ENCODE measurements at places on chromosomes 3 and 15.

DNA sequence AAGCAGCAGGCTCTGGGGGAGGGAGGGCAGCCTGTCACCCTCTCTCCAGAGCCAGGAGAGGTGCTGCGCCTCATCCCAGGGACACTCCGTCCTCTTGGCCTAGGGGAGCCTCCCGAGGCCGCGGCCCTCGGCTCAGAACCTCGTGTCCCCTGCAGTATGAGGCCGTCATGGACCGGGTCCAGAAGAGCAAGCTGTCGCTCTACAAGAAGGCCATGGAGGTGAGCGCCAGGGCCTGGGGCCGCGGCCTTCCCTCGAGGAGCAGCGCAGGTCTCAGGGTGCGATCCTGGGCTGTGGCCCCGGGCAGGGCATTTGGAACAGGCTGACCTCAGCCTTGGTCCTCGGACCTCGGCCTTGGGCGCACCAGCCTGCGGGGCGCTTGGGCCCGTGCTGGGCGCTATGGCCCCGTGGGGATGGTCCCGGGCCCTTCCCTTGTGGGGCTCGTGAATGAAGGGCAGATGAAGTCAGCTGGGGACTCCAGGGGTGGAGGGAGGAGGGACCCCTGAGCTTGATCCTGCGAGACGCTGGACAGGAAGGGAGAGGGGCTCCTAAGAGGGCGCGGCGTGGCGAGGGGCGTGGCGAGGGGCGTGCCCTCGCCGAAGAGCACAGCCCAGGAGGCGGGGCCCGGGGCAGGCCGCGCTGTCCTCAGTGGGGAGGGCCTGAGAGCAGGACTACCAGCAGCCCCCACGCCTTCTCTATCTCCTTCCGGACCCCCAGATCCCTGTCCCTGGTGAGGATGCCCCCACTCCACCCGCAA, 32.9 kb downstream of the PSTPIP1 start:
- no peak for DNase-seq

DNA sequence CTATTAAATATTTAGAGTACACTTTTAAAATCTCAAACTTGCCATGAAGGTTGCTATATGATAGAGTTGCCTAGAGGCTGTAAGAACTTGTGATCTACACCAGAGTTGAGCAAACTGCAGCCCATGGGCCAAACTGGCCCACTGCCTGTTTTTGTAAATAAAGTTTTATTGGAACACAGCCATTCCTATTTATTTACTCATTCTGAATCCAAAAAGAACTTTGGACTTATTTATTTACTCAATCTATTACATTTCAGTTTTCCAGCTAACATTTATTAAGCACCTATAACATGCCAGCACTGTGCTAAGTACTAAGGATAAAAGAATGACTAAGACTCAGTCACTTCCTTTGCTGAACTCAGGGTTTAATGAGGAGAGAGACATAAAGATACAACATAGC, 403.6 kb downstream of the ERC2 start:
- DNase-seq, result no peak

- DNase-seq, result no peak
Measured at GRCh38 chr15:61916104-61916503, 144.1 kb downstream of the VPS13C start.

GRCh38 chr3:103134023-103134724, 699.4 kb downstream of the ZPLD1 start:
- no peak for DNase-seq

DNA sequence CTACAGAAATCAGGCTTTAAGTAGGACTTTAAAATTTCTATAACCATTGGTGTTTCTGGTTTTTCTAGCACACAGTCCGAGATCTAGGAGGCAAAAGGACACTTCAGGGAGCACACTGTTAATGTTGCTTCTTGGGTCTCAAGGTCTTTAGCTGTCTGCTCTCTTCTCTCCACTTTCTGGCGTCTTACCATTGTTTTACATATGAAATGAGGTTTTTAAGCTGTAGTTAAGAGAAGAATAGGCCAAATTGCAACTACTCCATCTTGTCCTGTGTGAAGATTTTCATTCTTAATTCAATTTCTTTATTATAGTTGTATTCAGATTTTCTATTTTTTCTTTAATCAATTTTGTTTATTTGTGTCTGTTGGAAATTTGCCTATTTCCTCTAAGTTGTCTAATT, 151.4 kb downstream of the WNT7A start:
- no peak for DNase-seq

DNA sequence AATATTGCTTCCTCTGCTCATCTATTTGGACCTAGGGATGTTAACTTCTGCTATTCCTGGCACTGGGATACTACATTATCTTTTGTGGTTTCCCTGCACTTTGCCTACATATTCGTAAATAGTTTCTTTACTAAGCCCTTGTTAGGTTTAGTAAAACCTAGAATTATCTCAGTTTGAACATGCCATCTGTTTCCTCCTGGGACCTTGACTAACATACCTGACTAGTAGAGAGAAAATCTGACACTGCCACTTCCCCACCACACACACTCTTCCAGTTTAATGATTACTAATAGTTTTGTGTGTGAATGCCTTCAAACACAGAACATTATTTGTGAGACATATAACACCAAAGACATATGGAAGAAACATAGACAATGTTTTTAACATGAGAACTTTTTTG, 28.2 kb upstream of the SOX2 start:
- no peak for DNase-seq

DNA sequence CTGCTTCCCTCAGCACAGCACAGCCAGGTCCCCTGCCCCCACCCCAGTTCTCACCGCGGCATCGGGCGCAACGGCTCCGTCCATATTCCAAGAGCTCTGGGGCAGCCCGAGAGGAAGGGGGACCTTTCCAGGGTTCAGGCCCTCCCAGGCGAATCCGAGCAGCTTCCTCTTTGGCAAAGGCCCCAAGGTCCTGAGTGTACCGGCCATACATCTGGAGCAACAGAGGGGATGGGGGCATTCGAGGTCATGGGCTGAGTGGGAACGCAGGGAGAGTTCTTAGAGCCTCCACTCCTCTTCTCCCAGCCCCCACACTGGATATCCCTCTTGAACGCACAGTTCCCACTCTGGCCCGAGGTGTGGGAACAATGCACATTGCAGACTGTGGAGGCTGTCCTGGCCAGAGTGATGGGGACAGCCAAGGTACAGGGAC, 2.5 kb downstream of the CLCN2 start:
- no peak for DNase-seq

DNA sequence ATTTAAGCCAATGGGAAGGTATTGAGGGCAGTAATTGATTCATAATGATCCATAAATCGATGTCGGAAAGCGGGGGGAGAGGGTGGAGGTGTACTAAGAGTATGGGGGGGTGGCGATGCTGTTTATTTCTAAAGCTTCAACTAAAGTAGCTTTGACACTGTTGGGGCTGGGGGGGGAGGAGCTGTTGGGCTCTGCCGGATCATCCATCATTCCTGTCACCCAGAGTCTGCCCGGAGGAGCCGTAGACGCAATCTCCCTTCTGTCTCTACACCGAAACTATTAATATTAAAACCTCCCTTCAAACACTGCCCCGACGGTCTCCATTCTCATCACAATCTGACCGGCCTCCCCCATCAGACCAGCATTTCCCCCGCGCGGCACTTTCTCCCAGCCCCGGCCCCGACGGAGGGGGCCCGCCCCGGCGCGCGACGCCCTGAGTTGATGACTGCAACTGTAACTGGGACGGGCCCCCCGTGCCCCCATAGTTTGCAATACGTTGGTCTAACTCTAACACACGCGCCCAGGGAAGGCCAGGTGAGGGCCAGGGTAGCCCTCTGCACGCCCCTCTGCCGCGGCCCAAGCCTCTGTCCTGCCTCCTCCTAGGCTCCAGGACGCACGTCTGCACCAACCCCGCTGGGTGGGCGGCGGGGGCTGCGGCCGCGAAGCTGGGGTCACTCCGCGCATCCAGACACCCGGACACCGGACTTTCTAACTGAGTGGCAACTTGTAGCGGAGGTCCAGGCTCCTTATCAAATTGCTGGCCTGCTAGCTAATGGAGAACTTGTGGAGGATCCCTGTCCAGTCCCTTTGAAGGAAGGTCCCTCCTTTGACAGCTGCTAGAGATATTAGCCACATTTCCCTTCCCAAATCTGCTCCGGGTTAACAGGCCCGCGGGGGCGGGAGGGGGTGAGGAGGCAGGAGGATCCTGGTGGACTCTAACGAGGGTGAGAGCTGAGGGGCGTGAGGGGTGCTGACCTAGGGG, 212.0 kb downstream of the MEIS2 start:
- peak; percentile 66 for DNase-seq

DNA sequence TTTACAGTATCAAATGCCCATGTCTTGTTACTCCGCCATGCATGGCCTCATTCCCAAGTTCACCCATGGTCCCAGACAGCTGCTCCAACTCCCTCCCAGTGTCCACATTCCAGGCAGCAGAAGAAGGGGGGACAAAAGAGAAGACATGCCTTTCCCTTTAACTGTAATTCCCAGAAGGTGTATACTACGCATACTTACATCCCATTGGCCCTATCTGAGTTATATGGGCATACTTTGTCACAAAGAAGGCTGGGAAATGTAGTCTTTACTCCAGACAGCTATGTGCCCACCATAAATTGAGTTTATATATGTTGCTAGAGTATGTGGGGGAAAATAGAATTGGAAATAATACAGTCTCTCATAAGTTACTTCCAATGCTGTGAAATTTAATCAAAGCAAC, 70.5 kb downstream of the ERC2 start:
- no peak for DNase-seq

- no peak for DNase-seq
Measured at GRCh38 chr3:19248143-19248542, 99.8 kb downstream of the KCNH8 start.

DNA sequence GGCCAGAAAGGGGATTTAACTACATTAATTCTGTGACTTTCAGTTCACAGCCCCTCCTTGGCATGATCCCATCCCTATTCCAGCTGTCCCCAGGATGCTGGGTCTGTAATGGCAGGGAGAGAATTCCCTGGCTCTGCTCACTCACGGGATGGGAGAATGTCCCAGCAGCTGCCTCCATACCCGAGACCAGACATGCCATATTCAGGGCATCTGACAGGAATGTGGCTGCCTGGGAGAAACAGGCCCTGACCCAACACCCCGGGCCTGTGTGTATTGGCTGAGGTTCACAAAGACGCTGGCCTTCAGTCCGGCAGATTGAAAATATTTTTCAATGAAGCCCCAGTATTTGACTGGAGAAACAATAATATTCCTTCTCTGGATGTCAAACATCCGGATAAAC, 83.6 kb upstream of the SMAD3 start:
- peak; percentile 11 for DNase-seq

GRCh38 chr3:27034255-27034654, 334.9 kb downstream of the NEK10 start:
- DNase-seq, result no peak

DNA sequence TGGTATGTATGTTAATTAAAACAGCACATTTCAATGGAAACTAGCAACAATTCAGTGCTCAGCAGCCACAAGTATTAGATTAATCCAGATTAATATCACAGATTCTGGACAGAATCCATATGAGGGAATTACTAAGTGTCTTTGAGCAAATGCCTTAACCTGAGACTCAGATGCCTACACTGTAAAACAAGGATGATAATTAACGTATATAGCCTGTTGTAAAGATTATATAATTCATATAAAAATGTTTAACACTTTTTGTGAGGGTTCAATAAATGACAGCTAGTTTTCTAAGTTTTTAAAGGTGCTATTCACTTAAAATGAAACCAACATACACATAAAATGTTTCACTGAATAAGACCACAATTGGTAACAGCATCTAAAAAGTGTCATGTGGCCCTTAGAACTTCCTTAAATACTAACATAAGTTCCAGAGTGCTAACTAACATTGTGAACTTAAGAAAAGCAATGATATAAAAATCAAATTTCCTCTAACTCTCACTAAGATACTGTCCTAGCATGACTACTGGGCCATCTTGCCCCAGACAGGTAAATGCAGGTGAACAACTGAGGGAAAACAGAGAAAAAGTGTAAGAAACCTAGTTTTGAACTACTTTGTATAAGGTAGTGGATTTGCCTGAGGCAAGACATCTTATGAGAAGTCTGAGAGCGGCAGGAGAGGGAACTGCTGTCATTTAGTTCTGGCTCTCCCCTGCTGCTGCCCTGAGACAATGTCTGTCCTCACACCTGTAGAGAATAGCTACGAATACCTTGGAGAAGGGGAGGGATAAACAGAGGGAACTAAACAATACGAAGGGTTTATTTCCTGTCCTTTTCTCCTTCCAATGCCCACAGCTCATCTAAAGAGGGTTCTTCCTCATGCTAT, 151.3 kb downstream of the ADAM10 start:
- no peak for DNase-seq

DNA sequence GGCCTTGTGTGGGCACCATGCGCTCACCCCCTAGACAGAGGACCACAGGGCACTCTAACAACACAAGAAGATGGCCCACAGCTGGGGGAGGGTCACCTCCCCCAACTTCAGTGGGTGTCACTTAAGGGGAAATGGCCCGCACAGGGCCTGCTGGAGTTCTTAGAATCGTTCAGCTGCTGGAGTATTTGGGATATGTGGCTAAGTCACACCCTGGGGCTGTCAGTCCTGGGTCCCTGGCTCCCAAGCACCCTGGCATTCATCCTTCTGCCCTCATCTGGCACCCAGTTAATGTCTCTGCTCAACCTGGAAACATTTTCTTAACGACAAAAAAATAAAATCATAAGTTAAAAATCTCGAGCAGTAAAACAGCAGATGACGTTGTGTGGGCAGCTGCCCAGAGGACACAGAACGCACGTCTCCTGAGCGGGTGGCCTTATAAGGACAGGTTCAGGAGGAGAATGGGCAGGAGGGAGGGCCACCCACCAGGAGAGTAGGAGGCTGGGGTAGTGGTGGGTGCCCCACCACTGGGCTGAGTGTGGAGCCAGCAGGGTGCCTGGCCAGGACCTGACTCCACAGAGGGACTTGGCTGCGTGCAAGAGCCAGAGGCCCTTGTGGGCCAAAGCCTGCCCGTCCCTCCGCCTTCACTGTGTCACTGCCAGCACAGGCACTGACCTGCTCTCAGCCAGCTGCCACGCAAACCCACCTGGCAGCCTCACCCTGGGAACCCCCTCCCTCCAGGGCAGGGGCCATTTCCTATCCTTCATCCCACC, 11.5 kb downstream of the KBTBD13 start:
- peak; percentile 62 for DNase-seq

DNA sequence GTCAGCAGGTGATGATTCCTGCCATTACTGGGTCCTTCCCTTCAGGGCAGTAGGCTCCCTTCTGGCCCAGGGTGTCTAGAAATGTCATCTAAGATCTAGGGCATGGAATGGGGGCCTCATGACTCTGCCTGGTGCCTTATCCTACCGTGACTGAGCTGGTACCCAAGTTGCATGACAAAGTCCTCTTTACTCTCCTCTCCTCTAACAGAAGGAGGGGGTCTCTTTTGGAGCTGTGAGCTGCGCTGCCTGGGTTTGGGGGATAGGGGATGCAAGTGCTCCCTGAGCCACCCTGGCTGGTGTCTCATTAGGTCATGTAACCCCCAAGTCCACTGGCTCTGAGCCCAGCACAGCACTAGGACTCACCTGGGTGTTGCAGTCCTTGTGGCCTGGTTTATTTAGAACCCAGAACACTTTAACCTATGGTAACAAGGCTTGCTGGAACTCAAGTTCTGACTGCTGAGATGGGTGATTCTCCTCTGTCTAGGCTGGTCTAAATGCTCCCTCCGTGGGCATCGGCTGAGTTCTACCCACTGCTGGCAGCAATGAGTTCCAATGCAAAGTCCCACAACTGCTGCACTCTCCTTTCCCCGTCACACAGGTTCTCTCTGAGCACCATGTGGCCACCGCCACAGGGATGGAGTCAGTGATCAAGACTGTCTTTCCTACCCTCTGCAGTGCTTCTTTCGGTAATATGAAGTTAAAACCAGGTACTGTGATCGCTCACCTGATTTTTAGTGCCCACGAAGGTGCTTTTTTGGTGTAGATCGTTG, 34.0 kb downstream of the XXYLT1 start:
- no peak for DNase-seq

- DNase-seq, result no peak
Measured at GRCh38 chr3:169970847-169971246, 4.2 kb downstream of the SEC62 start.

GRCh38 chr15:60379525-60380274, 18.1 kb downstream of the ANXA2 start:
- DNase-seq, result peak; percentile 94

Data from umbilical cord (tissue), 2 donors.